ENCODE measurements at places on chromosomes 6 and 20.

GRCh38 chr6:11810039-11810541, 31.5 kb upstream of the ADTRP start:
- DNase-seq, result peak; percentile 12

GRCh38 chr6:81752921-81753710, 635 bp upstream of the TENT5A start:
- DNase-seq, result peak; percentile 68

DNA sequence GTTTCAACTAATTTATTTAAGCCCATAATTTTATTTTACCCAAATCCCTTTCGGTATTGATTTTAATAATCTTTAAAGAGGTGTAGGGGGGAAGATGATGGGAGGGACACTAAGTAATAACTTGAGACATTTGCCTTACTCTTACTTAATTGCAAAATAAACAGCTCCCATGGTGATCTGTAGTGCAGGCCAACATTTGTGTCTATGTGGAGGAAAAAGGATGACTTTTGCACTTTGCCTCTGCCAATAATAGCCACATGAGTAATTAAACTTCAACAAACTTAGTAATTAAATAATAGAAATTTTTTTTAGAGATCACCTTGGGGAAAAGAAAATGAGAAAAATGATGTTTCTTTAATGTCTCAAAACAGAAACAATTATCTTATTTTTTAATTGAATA, 29.9 kb upstream of the CD2AP start:
- no peak for DNase-seq

GRCh38 chr20:38173237-38174156, 8.4 kb upstream of the TGM2 start:
- no peak for DNase-seq

DNA sequence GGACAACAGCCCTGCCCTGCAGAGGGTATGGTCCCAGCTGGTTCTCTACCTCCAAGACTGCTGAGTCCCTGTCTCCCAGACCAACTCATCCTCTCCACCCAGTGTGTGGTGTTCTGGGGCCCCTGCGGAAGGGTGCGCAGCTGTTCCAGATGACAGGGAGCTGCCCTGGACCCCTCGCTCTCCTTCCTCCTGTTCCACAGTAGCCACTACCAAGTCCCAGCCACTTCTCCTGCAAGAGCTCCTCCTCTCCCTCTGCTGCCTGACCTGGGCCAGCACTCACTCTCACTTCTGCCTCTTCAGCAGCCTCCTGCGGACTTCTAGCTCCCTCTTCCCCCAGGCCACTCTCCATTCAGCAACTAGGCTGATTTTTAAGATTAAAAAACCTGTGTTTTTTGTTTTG, 40.1 kb upstream of the TMEM181 start:
- DNase-seq, result no peak

GRCh38 chr6:36702656-36703055, 5.0 kb downstream of the RAB44 start:
- DNase-seq, result no peak

- DNase-seq, result no peak
These were observed 88.9 kb downstream of the COL12A1 start for GRCh38 chr6:75116946-75117345.

GRCh38 chr20:7470912-7471311, 469.3 kb downstream of the HAO1 start:
- no peak for DNase-seq

GRCh38 chr20:23587631-23588030, 18.1 kb downstream of the CST9 start:
- no peak for DNase-seq

GRCh38 chr6:49527320-49527719, 23.1 kb upstream of the C6orf141 start:
- no peak for DNase-seq

DNA sequence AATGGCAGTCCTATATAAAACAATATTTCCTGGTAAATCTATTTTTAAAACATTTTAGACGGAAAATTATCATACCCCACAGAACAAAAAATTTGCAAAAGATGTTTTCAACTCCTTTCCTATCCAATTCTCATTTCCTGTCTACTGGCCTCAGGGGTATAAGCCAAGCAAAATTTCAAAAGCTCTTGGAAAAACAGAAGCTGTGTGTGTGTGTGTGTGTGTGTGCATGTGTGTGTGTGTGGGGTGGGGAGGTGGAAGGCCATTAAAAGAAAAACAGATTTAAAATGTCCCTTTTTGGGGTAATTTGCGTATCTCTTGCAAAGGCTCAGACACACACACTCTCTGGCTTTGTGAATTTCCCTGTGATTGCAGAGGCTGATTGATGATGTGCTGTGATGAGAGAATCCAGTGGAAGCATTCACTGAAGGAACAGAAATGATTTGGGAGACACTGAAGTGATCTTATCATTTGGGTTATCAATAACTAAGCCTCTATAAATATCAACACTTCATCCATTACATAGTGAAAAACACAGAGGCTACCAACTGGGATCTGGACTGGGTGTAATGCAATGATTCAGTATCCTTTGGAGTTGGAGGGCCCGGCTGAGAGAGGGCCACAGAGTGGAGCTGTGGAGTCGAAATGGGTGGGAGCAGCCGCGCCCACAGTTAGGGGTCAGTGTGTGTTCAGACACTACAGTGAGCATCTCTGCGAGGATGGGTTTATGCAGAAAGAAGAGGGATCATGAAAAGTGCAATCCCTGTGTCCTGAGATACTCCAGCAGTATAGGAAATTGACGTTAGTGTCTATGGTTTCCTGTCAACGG, 106.8 kb upstream of the PREP start:
- peak; percentile 19 for DNase-seq
